ENCODE measurements at places on chromosomes 6 and 20.
A peak's percentile ranks its signal among the peaks of the same experiment; 100 is the strongest.

GRCh38 chr20:15396026-15396425 lies 1058.6 kb upstream of the FLRT3 start:
- DNase-seq, result no peak

- DNase-seq, result no peak
Measured at GRCh38 chr6:1820714-1821113, 211.0 kb downstream of the FOXC1 start.

- DNase-seq, result peak; percentile 84
Measured at GRCh38 chr6:31664790-31665500, at the start of gene GPANK1. TSS of gene GPANK1 (minus strand) at chr6:31664997. CDS start at chr6:31664478, 519 bp downstream.

GRCh38 chr6:149249370-149250357 lies 67.8 kb upstream of the TAB2 start:
- DNase-seq, result no peak

- no peak for DNase-seq
Measured at GRCh38 chr20:9478771-9479170, 35.6 kb upstream of the LAMP5 start.

- DNase-seq, result no peak
Measured at GRCh38 chr6:123062670-123063069, 66.6 kb downstream of the CLVS2 start.

- DNase-seq, result no peak
Measured at GRCh38 chr6:63496361-63496804, 75.9 kb upstream of the LOC128125822 start.

DNA sequence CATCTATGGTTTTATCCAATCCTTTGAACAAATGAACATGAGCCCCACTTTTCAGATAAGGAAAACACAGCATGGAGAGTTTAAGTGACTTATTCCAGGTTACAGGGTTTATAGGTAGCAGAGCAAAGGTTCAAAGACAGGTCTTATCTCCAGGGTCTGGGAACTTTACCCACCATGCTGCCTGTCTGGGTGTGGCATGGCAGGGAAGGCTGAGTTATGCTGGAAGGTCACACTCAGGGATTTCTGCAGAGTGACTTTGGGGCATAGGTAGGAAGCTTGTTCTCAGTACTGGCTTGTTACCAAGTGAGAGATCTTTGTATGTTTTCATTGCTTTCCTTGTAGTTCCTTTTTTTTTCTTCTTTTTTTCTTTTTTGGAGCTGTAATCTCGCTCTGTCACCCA lies 1.8 kb downstream of the ZNF831 start:
- no peak for DNase-seq

- DNase-seq, result no peak
Measured at GRCh38 chr6:147267658-147268057, 63.4 kb downstream of the STXBP5 start.

DNA sequence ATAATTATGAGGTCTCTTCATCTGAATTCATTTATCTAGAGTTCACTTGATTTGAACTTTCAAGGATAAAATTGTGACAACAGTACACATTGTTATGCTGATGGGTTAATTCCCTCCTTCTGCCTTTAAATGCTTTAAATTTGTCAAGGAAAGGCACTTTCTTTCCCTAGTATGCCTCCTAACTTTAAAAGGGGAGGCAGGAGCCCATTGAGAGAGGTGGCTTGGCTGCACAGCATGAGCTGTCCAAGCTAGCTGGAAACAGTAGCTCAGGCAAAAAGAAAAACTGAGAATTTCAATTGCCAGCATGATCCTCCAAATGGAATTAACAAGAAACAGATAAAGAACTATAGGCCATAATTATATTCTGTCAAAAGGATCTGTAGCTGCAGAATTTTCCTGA lies 243.3 kb upstream of the GRIK2 start:
- no peak for DNase-seq

GRCh38 chr6:63476302-63476701 lies 96.0 kb upstream of the LOC128125822 start:
- no peak for DNase-seq

DNA sequence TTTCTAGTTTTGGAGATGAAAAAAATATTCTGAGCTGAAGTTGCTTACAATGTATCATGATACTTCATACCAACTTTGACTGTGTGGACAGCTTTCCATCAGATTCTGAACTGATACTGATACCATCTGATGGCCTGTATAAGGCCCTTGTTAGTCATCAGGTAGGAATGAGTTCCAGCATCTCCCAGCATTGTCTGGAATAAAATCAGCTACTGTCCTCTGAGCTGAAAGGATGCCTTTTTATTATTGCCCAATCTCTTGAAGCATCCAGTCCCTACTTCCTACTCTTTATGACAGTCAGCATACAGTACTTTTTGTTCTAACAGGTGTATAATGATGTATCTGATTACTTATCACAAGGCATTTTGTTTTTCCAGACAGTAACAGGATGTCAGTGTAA lies 70.6 kb upstream of the EYA4 start:
- DNase-seq, result no peak

DNA sequence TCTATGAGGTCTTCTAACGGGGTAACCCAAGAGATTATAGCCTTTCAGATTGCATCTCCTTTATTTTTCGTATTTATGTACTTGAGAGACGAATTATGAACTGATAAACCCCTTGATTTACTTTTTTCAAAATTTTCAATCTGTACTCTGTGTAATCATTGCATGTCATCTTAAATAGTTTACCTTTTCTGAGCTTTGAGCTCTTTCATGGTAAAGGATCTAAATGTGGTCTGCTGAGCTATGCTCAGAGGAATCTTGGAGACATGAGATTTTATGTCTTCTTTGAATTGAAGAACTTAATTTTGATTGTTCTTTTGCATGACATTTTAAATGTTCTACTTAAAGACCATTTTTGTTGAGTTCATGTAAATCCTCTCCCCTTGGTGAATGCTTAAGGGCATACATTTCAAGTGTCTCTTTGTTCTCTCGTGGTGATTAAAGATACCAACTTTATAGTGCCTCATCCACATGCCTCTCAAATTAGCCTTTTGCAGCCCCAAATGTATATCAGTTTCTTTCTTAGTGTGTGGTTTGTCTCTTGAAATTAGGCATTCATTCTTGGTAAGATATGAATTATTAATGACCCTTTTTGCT lies 116.3 kb upstream of the SCGN start:
- DNase-seq, result no peak

GRCh38 chr20:10536531-10536930 lies 101.4 kb downstream of the SLX4IP start:
- DNase-seq, result no peak

- DNase-seq, result no peak
Measured at GRCh38 chr6:73538116-73538779, 17.4 kb upstream of the EEF1A1 start.

GRCh38 chr6:119584088-119584487 lies 234.5 kb upstream of the MAN1A1 start:
- no peak for DNase-seq

GRCh38 chr20:8875586-8875985 lies 193.3 kb upstream of the PLCB4 start:
- no peak for DNase-seq

DNA sequence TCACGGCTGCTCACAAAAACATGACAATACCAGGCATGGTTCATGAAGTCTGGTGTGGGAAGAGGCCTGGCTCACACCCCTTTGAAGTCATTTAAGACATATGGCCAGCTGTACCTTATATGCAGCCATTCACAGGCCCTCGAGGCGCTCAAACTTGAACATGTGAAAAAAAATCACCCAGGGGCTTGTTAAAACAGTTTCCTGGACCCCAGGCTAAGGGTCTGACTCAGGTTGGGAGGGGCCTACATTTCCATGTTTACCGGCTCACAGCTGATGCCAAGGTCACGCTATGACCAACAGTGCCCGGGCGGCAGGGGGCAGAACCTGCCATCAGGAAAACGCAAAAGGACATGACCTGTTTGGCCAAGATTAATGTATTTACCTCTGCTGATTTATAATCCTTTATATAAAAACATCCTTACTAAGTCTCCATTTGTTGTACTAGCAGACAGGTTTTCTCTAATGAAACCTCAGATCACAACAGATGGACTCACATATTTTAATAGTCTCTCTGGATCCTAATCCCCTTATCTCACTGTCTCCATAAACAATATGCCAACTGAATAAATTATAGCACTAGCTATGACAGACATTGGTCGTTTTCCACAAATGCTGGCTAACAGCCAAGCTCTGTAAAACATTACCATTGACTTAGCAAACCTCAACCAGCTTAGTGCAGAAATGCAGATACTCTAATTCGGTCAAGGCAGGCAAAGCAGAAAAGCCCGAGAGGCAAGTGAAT lies 19.9 kb downstream of the EZR start:
- no peak for DNase-seq

- peak; percentile 32 for DNase-seq
Measured at GRCh38 chr6:114108119-114109002, 137.4 kb upstream of the HDAC2 start.

DNA sequence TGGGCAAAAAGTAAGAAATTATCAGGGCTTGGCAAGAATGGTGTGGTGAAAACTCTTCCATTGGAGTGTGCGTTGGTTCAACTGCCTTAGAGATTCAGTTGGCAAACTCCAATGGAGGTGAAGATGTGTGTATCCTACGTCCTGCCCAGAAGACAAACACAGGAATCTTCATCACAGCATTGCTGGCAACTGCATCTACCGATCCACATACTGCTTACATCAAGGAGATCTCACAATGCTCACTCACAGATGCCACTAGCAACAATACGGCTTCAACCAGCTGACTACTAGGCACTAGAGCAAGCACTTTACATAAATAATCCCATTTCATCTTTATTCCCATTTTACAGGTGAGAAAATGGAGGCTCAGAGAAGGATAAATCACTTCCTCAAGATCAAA lies 10.0 kb upstream of the SPO11 start:
- DNase-seq, result no peak

- DNase-seq, result no peak
Measured at GRCh38 chr6:126148853-126149252, 162.5 kb downstream of the TRMT11 start.

- no peak for DNase-seq
Measured at GRCh38 chr20:53829724-53830521, 236.3 kb upstream of the ZNF217 start.

GRCh38 chr6:111485342-111485741 lies 2.3 kb upstream of the REV3L start:
- no peak for DNase-seq

- no peak for DNase-seq
Measured at GRCh38 chr6:137937834-137938233, 70.8 kb downstream of the TNFAIP3 start.

- DNase-seq, result no peak
Measured at GRCh38 chr6:32177183-32177787, 920 bp upstream of the RNF5 start.

DNA sequence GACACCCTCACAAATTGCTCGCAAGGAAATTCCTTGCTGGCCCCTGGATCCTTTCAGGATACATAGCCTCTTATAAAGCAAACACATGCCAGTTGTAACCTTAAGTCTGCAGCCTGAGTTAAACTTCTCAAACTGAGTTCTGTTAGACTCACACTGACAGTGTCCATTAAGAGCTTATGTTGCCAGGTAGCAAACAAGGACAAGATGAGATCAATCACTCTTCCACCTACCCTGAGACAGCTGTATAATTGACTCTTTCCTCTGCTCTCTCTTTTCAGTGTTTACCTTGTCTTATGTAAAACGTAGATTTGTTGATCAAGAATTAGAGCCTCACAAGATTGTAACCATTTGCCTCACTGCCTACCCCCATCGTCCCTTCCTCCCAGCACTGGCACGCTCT lies 359.8 kb downstream of the EPM2A start:
- DNase-seq, result no peak

- no peak for DNase-seq
Measured at GRCh38 chr6:11527274-11527870, 10.2 kb upstream of the TMEM170B start.

DNA sequence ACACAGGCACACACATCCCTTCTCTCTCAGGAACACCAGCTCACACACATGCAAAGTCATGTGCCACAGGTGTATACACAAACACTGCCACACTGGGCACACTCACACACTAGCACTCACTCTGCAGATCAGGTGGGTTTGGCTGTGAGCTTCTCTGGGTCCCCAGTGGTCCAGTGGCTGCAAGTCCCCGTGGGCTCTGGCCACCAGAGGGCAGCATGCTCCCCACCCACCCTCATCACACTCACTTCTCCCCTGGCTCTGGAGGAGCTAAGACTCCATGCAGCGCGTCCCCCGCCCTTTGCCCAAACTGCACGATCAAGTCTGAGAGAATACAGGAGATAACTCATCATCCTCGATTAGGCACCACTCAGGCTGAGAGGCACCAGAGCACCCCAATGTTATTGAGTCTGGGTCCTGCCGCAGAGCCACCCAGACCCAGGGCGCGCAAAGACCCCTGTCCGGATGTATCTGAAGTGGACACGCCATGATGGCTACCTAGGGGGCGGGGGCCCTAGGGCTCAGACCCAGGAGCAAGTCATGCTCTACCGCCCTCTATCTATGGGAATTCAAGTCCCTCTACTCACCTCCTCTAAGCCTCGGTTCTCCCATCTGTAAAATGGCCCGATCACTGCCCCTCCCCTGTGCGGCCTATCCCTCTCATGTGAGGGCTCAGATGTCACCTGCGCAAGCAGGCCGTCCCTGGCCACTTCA lies 90.5 kb downstream of the GRM4 start:
- DNase-seq, result peak; percentile 64

DNA sequence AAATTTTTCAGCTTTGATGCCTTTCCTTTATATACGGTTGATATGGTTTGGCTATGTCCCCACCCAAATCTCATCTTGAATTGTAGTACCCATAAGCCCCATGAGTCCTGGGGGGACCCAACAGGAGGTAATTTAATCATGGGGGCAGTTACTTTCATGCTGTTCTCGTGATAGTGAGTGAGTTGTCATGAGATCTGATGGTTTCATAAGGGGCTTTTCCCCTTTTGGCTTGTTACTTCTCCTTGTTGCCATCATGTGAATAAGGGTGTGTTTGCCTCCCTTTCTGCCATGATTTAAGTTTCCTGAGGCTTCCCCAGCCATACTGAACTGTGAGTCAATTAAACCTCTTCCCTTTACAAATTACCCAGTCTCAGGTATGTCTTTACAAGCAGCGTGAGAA lies 66.8 kb downstream of the ARHGAP18 start:
- no peak for DNase-seq

DNA sequence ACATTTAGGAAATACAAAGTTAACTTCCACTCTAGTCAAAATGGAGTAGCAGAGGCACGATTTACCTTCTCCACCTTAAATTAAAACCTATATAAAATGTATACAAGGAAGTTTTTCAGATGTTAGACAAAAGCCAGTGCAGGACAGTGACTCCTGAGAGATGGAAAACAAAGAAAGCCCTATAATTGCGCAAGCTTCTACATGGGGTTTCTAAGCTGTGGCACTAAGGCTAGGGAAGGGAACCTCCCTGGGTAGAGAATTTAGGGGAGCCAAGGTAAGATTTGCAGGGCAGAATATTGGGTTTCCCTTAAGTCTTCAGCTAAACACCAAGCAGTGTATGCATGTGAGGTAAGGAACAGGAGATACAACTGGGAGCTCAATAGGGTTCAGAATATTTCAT lies 18.5 kb upstream of the ZC3H12D start:
- no peak for DNase-seq

- no peak for DNase-seq
Measured at GRCh38 chr20:19761841-19762240, 3.8 kb downstream of the RIN2 start.

- no peak for DNase-seq
Measured at GRCh38 chr6:99032396-99032795, 84.7 kb upstream of the FBXL4 start.

All from stimulated activated CD4-positive, alpha-beta T cell treated with anti-CD3 and anti-CD28 coated beads, Interleukin-4, amount 100 ng/mL, for 48 hours (primary cell).